ENCODE measurements at places on chromosomes 11 and 22. TPM values are rescaled to one million over a fixed set of nuclear protein-coding genes. Genes with fewer than 3 reads are reported as not detected.

The SLC17A6 gene
- total RNA-seq: not detected

The JRKL gene
- total RNA-seq: 6.7 TPM

The FAT3 gene
- 0.02 TPM for total RNA-seq

The MMP8 gene
- total RNA-seq: not detected

GRCh38 chr11:59259867-59260475 lies 47.2 kb upstream of the MPEG1 start:
- DNase-seq: no peak
- no peaks in the 10 kb centered on the region for H3K27me3 ChIP-seq
- H3K4me1 ChIP-seq: no peaks in the 10 kb centered on the region
- no peaks in the 10 kb centered on the region for H3K36me3 ChIP-seq
- no peak overlapping the region for H3K4me3 ChIP-seq

GRCh38 chr11:102287964-102288724 lies 29.1 kb upstream of the BIRC3 start:
- peaks cover 12% of the 10 kb centered on the region for H3K4me1 ChIP-seq
- H3K27ac ChIP-seq: no peak overlapping the region
- H3K4me3 ChIP-seq: peak overlapping the region; percentile 31
- DNase-seq: peak; percentile 69
- H3K36me3 ChIP-seq: no peaks in the 10 kb centered on the region

- H3K4me1 ChIP-seq: no peaks in the 10 kb centered on the region
- peaks cover 47% of the 10 kb centered on the region for H3K27me3 ChIP-seq
- no peak for DNase-seq
- no peak overlapping the region for H3K4me3 ChIP-seq
- no peaks in the 10 kb centered on the region for H3K36me3 ChIP-seq
Observed at GRCh38 chr22:22380098-22381030, 128.2 kb downstream of the ZNF280B start.

GRCh38 chr11:68145120-68145866 lies 24.1 kb upstream of the CHKA start:
- H3K4me3 ChIP-seq: no peak overlapping the region
- no peak for DNase-seq
- H3K27ac ChIP-seq: no peak overlapping the region
- no peaks in the 10 kb centered on the region for H3K27me3 ChIP-seq

- no peak for DNase-seq
- no peaks in the 10 kb centered on the region for H3K36me3 ChIP-seq
- H3K4me1 ChIP-seq: no peaks in the 10 kb centered on the region
- H3K27ac ChIP-seq: no peak overlapping the region
- no peak overlapping the region for H3K4me3 ChIP-seq
Observed at GRCh38 chr22:48072777-48073176, 1310.3 kb downstream of the TBC1D22A start.

GRCh38 chr11:126370016-126370415 lies 14.5 kb downstream of the ST3GAL4 start:
- H3K36me3 ChIP-seq: no peaks in the 10 kb centered on the region
- H3K27ac ChIP-seq: no peak overlapping the region
- DNase-seq: no peak
- no peak overlapping the region for H3K4me3 ChIP-seq
